ENCODE measurements at places on chromosomes 3 and 15.

- peak; percentile 87 for DNase-seq
Observed at GRCh38 chr3:51777985-51778384, 1.1 kb downstream of the IQCF6 start.

- DNase-seq = no peak
Observed at GRCh38 chr15:29065571-29065970, 179.8 kb downstream of the APBA2 start.

- DNase-seq = no peak
Observed at GRCh38 chr3:32147933-32148332, 41.5 kb downstream of the GPD1L start.

- no peak for DNase-seq
Observed at GRCh38 chr15:60213377-60214000, 184.3 kb downstream of the ANXA2 start.

DNA sequence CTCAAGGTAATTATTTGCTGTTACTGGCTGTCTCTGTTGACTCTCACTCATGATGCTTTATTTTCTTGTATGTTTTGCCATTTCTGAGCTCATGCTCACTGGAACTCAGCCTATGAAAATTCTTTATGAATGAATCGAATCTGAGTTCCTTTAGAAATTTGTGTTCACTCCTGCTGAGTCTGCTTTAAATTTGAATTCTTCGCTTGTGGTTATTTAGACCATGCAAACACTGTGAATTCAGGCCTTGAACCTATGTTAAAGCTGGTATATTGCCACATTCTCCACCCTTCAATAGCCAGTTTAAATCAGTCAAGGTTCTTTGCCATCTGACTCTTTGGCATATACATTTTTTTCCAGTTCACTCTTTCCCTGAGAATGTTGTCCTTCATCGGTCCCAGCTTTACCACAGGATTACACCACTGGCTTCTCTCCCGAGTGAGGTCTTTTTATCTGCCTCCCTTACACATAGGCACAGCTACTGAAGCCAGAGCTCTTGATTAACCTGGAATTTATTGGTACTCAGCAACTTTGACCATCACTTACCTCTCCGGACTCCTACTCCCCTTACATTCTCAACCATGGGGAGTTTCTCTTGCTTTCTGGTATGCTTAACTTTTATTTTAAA, 400.6 kb downstream of the VPS13C start:
- DNase-seq = no peak

DNA sequence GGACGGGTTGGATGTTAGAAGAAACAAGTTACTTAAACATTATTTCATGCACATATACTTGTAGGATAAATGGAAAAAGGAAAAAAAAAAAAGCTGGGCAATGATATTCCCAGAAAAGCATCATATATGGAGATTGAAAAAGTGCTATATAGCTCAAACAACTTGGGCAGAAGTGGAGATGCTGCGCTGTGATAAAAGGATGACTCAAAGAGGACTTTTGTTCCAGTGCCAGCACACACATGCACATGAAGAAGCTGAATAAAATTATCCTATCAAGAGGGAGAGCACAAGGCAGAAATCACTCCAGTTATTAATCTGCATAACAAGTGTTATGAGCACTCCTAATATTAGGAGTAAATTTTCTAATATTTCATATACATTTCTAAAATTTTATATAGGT, 30.9 kb downstream of the FRMD4B start:
- peak; percentile 35 for DNase-seq

DNA sequence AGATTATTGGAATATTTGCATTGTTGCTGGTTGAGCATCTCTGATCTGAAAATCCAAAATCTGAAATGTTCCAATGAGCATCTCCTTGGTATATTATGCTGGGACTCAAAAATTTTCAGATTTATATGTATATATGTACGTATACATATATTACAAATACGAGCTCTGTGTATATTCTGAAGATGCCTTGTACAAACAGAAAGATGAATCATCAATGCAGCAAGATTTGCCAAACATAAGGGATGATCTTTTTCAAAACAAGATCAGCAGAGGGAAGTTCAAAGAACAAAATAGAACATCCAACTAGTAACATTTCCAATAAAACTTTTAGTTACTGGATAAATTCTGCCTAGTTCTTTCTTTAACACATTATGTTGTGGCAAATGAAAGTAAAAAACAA, 42.5 kb downstream of the HERC1 start:
- DNase-seq = no peak

- DNase-seq = no peak
Observed at GRCh38 chr3:20914310-20914709, 728.3 kb upstream of the SGO1 start.

DNA sequence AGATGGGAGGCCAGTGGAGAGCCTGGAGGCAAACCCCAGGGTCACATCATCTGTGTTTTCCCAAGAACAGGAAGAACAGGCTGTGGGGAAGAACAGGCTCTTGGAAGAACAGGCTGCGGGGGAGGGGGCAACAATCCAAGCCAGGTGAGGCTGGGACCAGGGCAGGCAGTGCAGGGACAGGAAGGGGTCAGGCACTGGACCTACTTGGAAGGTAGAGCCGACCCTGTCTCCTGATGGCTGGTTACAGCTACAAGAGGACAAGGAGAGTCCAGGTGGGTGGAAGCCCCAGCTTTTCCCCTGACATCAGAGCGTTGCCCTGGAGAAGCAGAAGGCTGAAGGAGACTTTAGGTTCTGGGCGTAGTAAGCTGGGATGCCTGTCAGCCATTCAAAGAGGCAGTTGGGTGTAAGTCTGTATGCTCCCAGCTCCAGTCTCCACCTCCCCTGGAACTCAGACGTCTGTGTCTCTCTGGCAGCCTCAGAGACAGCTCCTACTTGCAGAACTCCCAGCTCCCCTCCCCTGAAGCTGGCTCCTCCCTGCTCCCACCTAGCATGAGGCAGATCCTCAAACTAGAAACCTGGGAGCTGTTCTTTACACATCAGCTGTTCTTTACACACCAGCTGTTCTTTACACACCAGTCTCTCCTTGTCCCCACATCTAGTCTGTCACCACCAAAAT, 130.9 kb downstream of the DNAJB8 start:
- DNase-seq = no peak

DNA sequence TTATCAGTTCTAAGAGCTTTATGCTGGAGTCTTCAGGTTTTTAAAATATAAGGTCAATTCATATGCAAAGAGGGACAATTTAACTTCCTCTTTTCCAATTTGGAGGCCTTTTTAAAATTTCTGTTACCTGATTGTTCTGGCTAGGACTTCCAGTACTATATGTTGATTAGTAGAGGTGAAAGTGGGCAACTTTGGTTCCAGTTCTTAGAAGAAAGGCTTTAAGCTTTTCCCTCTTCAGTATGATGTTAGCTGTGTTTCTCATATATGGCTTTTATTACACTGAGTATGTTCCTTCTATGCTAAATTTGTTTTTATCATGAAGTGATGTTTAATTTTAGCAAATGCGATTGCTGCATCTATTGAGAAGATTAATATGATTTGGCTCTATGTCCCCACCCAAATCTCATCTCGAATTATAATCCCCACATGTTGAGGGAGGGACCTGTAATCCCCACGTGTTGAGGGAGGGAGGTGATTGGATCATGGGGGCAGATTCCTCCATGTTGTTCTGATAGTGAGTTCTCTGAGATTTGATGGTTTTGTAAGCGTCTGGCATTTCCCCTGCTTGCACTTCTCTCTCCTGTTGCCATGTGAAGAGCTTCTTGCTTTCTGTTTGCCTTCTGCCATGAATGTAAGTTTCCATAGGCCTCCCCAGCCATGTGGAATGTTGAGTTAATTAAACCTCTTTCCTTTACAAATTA, 33.8 kb downstream of the FAIM start:
- no peak for DNase-seq

DNA sequence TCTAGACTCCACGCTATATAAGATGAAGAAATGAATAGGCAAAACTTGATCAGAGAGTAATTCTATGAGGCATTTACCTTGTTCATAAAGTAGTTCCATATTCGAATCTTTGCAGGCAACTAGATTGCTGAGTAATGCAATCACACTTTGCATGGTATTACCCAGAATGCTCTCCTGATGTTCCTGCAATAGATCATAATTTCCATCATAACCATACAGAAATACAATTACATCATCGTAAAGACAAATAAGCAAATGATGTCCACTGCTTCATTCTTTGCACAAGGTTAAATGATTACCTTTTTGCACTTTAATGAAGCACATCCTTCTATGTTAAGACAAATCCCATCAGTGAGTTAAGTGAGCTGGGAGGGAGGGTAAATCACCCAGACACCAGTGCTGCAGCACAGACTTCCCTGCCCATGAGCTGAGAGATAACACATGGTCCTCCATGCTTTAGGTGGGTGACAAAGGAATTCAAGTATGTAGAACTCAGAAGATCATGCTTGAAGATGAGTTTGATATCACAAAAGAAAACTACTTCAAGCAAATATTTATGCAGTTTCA, 366.7 kb downstream of the CTNNB1 start:
- DNase-seq = no peak

DNA sequence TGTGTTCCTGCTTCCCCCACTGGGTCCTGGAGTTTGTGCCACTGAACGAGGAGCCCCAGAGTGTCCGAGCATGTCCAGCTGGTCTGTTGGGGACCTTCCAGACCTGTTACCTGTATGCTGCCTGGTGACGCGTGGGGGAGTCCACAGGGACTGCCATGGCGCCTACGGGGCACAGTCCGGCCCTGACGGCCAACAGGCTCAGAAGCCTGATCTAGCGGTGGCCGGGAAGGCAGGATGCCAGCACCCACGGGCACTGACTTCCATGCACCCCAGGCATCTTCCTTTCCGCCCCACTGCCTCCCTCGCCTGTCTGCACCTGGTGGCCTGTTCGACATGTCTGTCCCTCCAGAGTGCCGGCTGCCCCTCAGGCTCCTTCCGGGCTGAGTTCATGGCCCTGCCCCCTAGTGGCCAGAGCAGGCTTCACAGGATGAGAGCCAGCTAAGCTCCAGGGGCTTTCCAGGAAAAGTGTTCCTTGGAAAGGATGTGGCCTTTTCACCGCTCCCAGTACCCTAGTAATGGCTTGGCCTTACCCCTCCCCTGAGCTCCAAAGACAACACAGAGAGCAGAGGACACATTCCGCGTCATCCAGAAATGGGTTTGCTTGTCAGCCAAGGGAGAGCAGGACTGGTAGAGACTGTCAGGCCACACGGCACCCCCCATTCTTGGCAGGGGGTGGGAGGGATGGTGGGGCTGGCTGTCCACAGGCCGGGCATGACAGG, 35.7 kb downstream of the NGRN start:
- peak; percentile 94 for DNase-seq

GRCh38 chr3:13013151-13013561, 60.1 kb downstream of the IQSEC1 start:
- DNase-seq = no peak

GRCh38 chr3:125115640-125116039, 59.8 kb upstream of the HEG1 start:
- no peak for DNase-seq

GRCh38 chr15:93146601-93147000, 57.6 kb upstream of the RGMA start:
- no peak for DNase-seq

DNA sequence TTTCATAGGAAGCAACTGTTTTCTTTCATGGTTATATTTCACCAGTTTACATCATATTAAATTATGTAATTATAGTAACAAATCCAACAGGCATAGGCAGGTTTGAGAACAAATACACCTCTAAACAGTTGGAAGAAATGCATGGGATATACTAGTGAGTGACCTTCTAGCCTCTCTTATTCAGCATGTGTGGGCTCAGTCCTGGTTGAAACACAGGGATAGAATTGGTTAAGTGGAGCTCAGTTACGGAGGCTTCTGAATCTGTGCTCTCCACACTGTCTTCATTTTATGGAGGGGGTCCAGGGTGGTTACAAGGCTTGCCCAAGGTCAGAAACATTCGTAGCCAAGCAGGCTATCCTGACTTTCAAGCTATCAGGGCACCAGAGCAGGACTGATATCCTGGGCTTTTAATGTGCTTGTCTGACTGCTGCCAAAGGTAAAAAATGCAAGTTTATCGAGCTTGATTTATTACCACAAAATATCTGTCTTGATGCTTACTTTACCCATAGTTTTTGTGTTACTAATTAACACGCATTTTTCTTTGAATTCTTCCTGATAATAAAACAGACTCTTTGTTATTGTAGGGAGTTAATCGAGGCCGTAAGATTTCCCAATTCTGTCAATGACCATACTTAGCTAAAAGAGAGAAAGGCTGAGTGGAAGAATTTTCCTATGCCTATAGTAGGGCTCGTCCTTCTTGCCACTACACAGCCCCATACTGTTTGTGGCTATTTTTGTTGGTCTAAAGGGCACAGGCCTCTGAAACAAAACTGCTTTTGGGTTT, 89.6 kb downstream of the FILIP1L start:
- no peak for DNase-seq

- DNase-seq = no peak
Observed at GRCh38 chr3:59886790-59887189, 837.0 kb upstream of the CFAP20DC start.

DNA sequence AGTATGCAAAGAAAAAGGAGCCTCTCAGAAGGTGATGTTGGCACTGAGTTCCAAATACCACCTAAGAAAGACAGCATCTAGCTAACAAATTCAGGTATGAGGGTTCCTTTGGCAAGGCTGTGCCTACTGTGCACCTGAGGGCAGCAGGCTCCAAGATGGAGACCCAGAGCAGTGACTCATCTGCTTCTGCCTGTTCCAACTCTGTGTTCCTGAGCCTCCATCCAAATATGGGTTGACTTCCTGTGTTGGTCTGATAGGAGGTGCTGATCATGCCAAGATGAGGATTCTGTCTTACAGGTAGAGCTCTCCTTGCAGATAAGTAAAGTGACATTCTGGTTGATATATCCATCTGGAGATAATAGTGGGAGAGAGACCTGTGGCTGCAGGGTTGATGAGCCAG, 26.0 kb downstream of the SV2B start:
- DNase-seq = no peak

DNA sequence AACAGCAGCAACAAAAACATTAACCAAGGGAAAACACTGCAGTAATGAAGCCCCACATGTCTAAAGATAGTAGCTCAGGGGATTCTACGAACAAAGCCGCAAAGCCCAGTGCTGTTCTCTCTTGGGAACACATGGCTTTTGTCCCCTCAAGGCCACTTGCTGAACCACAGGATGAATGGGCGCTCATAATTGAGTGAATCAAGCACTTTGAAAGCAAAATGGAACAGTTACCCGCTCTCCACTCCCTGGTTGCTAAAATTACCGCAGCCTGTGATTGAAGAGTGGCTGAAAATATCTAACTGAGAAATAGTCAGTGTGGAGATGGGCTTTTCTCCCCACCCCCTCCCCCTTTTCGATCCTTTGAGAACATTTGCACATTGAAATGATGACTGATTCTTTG, 39.6 kb downstream of the RASGRF1 start:
- no peak for DNase-seq

DNA sequence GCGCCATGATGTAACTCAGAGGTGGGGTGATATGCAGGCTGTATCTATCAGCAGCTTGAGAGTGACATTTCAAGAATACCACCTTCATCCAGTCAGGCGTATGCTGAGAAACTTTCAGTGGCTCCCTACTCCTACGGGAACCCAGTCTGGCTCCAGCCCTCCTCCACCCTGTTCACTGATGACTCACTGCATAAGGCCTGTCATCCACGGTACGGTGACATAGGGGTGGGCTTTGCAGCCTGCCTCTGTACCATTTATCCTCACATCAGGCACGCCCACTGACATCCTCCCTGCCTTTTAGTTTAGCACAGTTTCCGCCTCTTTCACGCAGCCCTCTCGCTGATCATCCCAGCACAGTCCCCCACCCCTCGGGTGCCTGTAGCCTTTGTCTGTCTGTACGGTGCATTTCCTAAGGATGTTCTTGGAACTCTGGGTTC, 11.7 kb downstream of the PXYLP1 start:
- peak; percentile 88 for DNase-seq
